ENCODE measurements at places on chromosomes 4 and X.

DNA sequence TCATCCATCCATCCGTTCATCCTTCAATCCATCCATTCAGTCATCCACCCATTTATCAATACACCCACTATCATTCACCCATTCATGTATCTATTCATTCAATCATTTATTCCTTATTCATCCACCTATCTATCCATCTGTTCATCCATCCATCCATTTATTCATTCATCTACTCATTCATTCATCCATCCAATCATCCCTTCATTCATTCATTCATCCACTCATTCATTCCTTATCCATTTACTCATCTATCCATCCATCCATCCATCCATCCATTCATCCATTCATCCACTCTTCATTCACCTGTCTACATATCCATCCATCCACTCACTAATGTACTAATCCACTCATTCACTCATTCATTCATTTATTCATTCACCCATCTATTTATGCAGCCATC lies 9.5 kb downstream of the P2RY8 start:
- no peak for DNase-seq

- no peak for DNase-seq
These were observed 64.7 kb downstream of the CLNK start for GRCh38 chr4:10619855-10620254.

DNA sequence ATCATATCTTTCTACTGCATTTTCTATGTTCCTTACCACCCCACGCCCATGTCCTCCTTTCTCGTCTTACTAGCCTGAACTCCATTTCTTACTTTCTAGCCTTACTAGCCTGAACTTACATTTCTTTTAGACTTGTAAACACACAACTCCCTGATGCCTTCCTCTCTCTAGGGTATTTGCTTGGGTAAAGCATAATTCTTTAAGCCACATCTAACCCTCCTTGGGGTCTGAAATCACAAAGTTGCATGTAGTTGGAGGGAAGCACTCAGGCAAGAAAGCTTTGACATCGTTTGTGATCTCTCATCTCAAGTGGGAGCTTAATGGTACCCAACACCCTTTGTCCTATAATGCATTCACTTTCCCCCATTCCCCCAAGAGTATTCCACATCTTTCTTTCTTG lies 124.4 kb downstream of the SPOCK3 start:
- DNase-seq: no peak

DNA sequence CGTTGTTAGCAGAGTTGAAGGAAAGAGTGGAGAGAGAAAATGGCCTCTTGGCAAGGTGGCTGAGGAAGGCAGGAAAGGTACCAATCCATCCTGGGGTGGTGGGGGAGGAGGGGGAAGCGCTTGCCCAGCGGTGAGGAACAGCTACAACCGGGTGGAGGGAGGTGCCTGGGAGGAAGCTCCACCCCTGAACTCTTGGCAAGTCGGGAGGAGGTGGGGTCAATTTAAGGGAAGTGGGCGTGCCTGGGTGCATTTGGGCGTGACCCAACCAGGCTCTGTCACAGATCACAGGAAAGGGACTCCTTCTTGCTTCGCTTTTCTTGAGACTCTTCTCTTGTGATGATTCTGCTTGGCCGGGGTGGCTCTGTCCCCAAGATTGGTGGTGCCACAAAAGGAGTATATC lies 41.7 kb downstream of the BCORL1 start:
- DNase-seq: peak; percentile 17

DNA sequence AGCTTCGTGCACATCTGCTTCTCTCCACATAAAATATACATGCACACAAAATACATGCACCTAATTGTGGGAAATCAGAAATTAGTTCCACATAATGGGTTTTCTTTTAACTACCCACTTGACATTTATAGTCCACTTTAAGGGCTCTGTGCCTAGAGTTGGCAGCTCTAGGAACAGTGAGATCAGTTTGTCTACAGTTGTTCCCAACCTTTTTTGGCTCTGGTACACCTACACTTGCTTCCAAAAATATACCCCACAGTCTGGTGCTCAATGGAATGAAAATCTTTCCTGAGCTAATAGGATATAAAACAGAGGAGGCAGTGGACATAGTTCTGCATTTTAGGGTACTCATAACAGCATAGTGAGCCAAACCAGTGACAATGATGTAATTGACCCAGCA lies 36.1 kb downstream of the HDAC8 start:
- DNase-seq: no peak

GRCh38 chr4:159298502-159298901 lies 195.6 kb downstream of the RAPGEF2 start:
- no peak for DNase-seq

GRCh38 chr4:27807207-27807606 lies 946.6 kb downstream of the STIM2 start:
- DNase-seq: no peak

DNA sequence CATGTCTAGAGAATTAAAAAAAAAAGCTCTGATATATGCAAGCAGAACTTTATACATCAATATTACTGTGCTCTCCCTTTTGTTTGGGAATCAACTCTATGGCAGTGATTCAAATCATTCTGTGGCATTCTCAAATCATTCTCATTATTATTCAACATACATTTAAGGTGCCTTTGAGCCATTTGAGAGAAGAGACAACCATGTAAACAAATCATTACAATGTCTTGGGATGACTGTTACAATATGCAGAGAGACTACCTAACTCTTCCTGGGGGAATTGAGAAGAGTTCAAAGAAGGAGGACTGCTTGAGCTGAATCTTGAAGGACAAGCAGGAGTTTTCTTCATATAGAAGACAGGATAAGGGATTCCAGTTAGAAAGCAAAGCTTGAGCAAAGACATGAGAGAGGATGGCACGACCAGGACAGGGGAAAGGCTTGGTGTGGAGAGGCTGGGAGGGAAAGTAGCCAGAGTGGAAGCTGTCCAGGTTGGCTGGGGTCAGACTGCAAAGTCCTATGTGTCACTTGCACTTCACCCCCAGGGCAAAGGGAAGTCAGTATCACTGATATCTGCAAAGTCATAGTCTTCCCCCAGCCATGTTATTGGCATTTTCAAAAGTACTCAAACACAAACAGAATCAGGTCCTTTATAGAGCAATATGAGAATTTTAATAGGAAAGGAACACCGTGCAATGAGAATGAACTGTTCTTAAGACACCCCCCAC lies 9.0 kb downstream of the SEC24D start:
- DNase-seq: no peak

DNA sequence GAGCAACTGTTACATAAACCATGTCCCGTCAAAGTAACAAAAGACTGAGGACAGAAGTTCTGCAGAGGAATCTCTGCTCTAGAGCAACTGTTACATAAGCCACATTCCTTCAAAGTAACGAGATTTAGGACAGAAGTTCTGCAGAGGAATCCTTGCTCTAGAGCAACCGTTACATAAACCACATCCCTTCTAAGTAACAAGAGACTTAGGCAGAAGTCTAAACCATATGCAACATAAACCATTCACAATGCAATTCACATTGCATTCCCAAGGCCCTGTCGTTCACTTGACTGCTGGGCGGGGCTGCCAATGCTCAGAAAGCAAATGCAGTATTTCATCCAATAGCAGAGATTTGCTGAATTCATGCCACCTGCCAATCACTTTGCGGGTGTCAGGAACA lies 124.4 kb upstream of the PUDP start:
- DNase-seq: no peak

GRCh38 chr4:16588149-16588548 lies 310.3 kb downstream of the LDB2 start:
- no peak for DNase-seq

DNA sequence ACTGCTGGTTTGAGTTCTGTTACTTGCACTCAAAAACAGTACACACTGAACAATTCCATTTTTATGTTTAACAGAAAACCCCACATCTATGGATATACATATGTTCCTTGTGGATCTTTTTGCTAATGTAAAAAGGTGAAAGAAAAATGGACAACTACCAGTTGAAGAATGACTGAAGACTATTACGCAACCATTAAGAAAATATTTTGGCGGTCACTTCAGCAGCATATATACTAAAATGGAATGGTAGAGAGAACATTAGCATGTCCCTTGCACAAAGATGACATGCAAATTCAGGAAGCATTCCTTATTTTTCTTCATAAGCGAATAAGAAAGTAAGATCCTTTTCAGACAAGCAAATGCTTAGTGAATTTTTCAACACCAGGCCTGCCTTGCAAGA lies 84.6 kb upstream of the FMR1 start:
- no peak for DNase-seq

- DNase-seq: no peak
These were observed 37.3 kb downstream of the RRAGB start for GRCh38 chrX:55754861-55755294.

DNA sequence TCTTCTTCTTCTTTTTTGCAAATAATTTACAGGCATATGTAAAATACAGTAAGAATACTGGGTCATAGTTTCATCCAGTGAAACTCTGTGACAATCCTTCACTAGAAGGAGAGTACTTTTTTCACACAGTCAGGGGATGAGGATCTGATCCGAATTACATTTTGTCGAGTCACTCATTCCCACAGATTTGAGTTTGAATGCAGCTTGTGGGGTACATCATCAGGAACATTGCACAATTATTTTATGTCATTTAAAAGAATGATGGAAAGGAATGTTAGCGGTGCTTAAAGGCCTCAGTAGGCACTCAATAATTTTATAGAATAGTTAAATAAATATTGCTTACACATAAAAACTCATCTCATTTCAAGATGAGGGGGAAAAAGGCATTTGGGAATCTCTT lies 88.6 kb downstream of the CHRNA9 start:
- DNase-seq: no peak

- peak; percentile 3 for DNase-seq
These were observed 27.1 kb upstream of the MAPK10 start for GRCh38 chr4:86386817-86387415.

DNA sequence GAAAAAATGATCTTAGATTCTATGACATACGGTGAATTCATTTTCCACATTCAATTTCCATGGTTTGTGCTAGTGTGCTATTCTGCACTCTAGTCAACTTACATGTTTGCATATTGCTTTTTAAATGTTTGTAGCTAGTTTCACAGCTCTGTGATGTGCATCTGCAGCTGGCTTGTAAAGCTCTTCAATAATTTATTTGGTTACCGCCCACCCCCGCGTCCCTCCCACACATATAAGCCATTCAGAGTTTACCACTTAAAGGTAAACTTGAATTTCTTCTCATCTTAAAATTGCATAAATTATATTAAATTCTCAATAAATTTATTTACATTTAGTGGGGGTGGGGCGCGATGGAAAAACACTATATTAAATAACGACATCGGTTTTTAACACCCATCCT lies 291 bp upstream of the NBDY start:
- no peak for DNase-seq

Measured in globus pallidus (tissue), 1 donor.